Retina (tissue), 1 donor: ENCODE measurements at places on chromosomes 2 and 18.
A peak's percentile ranks its signal among the peaks of the same experiment; 100 is the strongest.

DNA sequence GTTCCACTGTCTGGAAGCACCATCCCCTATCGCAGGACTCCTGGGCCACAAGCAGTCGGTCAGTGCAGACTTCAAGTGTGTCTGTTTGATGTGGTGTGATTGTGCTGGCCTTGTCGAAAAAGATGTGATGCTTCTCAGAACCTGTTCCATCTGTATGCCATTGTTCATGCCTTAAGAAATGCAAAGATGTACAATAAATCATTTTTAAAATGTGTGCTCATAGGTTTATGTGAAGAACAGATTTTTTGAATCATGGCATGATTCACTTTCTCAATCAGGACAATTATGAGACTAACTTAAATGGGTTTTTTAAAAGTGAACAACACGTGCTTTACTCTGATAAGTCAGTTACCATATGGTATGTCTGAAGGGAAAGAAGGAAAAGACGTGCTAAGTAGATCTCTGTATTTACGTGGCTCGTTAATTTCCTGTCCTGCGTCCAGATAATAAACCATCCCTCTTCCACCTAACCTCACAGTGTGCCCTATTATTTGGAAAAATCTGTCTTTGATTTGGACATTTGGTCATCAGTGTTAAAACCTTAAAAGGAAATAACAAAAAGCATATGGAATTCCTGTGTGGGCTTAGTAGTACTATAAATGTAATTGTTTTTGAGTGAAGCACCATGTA lies 54.9 kb downstream of the PRKRA start:
- no peak for DNase-seq

DNA sequence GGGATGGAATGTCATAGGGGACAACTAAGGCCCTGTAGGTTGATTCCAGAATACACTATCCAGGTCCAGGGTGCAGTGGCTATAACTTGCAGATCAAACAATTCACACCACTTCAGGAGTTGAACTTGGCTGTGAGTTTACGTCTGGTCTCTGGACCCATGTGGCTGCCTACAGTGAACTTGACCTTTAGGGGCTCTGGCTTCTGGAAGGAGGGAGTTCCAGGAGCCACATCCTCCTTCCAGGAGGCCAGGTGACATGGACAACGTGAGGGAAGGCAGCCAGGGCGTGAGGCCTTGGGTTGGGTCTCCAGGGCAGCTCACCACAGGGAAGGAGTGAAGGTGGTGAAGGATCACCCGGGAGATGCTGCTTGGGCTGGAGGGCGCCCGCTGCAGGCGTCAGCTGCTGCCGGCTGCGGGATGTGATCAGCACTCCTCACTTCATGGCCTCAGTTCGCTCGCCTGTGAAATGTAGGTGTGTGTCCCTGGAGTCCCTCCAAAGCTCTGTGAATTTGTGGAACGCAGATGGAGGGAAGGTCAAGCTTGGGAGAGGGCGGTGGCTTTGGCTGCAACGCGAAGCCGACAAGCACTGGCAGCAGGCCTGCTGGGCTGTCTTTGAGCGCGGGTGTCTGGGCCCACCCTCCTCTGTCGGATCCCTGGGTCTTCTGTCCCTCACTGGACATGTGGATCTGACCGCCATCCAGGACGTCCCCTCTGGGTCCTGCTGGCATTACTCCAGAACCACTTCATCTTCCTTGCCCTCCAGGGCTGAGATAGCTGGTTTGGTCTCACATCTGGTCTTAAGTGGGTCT lies 146.5 kb downstream of the GLI2 start:
- DNase-seq = peak; percentile 51

GRCh38 chr2:171452773-171453172 lies 18.7 kb downstream of the DCAF17 start:
- DNase-seq = no peak

- DNase-seq = no peak
Measured at GRCh38 chr2:156326526-156327095, 5.9 kb downstream of the NR4A2 start.

- no peak for DNase-seq
Measured at GRCh38 chr2:605674-606608, 71.3 kb downstream of the TMEM18 start.

GRCh38 chr2:120477198-120477597 lies 131.3 kb downstream of the INHBB start:
- DNase-seq = no peak

GRCh38 chr18:8967573-8967972 lies 134.9 kb upstream of the NDUFV2 start:
- no peak for DNase-seq

GRCh38 chr2:156466739-156467405 lies 30.7 kb downstream of the GPD2 start:
- no peak for DNase-seq

GRCh38 chr18:80076379-80076778 lies 32.7 kb upstream of the ADNP2 start:
- no peak for DNase-seq

DNA sequence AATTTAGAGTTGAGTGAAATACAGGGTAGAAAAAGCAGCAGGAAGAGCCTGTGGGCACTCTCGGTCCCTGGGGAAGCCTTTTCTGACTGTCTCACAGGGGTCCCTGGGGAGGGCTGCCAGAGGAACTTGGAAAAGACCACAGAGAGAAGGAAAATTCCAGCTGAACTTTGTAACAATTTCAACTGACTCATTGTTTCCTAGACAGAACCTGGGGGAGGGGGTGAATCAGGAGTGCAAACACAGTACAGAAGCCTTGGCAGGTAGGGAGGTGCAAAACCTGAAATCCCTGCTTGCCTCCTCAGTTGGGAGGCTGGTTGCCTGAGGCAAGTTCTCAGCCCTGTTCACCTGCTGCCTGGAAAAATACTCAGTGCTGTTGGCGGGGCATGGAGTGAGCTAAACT lies 106.8 kb downstream of the GRB14 start:
- DNase-seq = no peak

DNA sequence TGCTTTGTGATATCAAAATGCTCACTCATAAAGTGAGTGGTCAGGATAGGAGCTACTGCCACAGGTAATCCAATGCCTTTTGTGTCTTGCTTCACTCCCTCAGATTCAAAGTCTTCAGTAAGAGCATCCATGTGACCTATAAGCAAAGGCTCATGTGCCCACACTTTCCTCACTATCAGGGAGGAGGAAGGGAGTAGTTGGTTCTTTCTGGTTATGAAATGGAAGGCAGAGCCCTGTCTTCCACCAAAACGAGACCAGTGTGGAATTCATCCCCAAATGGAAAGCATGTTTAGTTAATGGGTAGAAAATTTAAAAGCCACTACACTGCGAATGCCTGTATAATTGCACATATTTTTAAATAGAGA lies 25.8 kb downstream of the IL1F10 start:
- no peak for DNase-seq

- DNase-seq = no peak
Measured at GRCh38 chr2:100339823-100340222, 17.5 kb upstream of the LONRF2 start.

DNA sequence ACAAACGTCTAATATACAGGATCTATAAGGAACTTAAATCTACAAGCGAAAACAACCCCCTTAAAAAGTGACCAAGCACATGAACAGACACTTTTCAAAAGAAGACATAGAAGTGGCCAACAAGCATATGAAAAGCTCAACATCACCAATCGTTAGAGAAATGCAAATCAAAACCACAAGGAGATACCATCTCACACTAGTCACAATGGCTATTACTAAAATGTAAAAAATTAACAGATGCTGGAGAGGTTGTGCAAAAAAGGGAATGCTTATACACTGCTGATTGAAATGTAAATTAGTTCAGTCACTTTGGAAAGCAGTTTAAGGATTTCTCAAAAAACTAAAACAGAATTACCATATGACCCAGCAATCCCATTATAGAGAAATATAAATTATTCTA lies 1148.5 kb upstream of the FAM98A start:
- DNase-seq = no peak

- DNase-seq = no peak
Measured at GRCh38 chr2:241391892-241392665, 36.0 kb downstream of the FARP2 start.

GRCh38 chr18:63443829-63444228 lies 21.6 kb upstream of the VPS4B start:
- DNase-seq = no peak

- DNase-seq = no peak
Measured at GRCh38 chr2:36800381-36800780, 103.9 kb downstream of the VIT start.
